ENCODE measurements at places on chromosomes 12 and 14.
A peak's percentile ranks its signal among the peaks of the same experiment; 100 is the strongest.

GRCh38 chr14:103801459-103801858 is 45.9 kb downstream of the PPP1R13B start:
- DNase-seq, result no peak

DNA sequence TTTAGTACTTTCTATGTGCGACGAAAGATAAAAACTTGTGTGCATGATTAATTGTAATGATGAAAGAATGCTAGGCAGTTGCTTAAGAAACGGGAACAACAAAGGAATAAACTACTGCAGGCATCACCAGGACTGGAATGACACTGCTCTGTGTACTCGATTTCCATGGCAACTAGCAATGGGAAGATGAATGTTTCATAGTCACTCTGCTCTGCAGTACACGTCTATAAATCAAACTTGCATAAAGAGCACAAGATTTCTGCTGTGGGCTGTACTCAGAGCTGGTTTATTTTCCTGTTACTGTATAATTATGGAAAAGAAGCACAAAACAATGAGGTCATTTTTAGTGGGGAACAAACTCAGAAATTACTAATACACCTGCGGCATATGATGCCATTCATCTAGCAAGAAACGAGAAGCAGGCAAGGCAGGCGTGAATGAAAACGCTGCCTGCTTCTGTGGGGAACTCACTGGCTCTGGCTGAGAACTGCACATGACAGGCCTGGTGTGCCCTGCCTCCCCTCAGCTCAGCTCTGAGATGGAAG is 41.8 kb downstream of the EFCAB11 start:
- peak; percentile 15 for DNase-seq

- DNase-seq, result no peak
Observed at GRCh38 chr12:3838076-3838475, 35.1 kb downstream of the PARP11 start.

DNA sequence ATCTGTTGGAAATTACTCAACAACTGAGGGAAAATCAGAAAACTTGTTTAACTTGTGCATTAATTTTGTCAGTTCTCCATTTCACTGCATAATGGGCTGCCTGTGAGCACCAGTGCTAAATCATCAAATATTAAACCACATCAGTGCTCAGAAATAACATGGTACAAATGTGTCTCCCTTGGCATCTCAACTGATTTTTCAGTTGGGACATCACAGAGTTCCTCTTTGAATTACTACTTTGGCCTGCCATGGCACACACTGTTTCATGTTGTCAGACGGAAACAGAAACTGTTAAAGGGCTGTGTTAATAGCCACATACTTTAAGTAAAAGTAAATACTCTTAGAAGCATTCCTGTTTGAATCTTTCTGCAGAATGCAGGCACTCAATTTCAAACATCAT is 42.1 kb upstream of the STRN3 start:
- DNase-seq, result no peak

DNA sequence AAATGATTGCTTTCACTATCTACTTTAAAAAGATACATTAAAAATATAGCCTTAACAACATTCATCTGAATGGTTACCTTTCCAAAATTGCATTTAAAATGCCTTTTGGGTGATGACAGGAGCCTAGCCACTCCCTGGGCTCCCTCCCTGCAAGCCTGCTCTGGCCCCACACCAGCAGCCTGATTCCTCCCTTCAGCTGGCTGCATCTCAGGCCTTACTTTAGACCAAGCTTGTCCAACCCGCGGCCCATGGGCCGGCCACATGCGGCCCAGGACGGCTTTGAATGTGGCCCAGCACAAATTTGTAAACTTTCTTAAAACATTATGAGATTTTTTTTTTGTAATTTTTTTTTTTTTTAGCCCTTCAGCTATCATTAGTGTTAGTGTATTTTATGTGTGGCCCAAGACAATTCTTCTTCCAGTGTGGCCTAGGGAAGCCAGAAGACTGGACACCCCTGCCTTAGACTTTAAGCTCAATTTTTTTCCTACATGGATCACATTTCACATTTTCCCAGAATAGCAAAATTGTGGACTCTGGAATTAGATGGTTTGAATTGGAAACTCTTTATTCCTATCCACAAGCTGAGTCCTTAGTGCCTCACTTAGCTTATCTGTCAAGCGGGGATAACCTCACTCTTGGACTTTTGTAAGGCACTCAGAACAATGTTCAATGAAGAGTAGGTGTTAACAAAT is 124.4 kb downstream of the MYRFL start:
- DNase-seq, result no peak

- no peak for DNase-seq
Observed at GRCh38 chr12:13387101-13387500, 190.6 kb downstream of the EMP1 start.

DNA sequence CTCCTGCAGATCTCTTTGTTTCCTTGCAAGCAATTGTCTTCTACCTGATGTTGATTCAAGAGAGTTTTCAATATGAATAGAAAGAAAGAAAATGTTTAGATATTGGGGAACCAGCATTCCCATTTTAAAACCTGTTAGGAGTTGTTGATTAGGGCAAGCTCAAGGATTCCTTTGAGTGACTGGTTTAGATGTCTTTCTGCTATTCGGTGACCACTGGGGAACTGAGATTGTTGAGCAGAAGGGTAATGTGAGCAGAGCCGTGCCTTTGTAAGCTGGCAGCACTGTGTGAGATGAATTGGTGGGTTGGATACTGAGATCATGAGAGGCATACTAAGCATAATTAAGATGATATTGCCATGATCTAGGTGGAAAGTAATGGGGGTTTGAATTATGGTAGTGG is 39.1 kb upstream of the PAPLN start:
- no peak for DNase-seq

GRCh38 chr14:71526388-71526787 is 405.8 kb upstream of the RGS6 start:
- DNase-seq, result no peak
